Colonic mucosa (tissue), 4 donors: ENCODE measurements at places on chromosomes 5 and 9.

DNA sequence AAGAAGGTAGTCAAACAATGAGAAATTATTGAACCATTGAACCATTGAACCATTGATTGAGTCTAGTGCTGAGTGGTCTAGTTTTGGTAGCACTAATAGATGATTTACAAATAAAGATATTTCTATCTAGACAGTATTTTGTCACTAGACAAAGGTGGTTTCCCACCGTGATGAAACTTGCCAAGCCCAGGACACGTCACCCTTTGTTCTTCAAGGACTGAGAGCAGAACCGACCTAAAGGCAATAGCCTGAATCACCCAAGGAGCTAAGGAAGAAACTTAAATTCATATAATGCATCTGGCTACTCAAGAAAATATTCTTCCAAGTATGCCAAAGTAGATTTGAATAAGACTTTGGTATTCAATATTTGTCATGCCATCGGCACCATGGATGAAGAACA is 103.3 kb downstream of the ESM1 start:
- no peak for DNase-seq

DNA sequence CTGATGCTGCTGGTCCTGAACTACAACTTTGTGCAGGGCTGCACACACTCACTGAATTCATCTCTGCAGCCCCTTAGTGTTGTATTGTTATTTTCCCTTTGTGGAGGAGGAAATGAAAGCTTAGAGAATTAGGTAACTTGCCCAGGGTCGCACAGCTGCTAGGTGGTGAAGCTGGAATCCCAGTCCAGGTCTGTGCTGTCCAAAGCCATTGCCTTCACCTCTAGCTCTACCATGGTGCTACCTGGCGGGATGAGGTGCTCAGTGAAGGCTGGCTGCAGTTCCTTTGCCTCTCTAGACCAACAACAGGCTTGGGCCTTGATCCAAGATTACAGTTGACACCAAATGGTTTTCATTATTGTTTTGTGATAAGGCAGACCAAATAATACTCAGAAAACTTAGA is 177.8 kb upstream of the PITX1 start:
- peak; percentile 1 for DNase-seq

GRCh38 chr9:92917176-92917800 is 30.0 kb upstream of the FGD3 start:
- DNase-seq = no peak

- no peak for DNase-seq
Observed at GRCh38 chr5:133864711-133865110, 103.7 kb downstream of the C5orf15 start.

DNA sequence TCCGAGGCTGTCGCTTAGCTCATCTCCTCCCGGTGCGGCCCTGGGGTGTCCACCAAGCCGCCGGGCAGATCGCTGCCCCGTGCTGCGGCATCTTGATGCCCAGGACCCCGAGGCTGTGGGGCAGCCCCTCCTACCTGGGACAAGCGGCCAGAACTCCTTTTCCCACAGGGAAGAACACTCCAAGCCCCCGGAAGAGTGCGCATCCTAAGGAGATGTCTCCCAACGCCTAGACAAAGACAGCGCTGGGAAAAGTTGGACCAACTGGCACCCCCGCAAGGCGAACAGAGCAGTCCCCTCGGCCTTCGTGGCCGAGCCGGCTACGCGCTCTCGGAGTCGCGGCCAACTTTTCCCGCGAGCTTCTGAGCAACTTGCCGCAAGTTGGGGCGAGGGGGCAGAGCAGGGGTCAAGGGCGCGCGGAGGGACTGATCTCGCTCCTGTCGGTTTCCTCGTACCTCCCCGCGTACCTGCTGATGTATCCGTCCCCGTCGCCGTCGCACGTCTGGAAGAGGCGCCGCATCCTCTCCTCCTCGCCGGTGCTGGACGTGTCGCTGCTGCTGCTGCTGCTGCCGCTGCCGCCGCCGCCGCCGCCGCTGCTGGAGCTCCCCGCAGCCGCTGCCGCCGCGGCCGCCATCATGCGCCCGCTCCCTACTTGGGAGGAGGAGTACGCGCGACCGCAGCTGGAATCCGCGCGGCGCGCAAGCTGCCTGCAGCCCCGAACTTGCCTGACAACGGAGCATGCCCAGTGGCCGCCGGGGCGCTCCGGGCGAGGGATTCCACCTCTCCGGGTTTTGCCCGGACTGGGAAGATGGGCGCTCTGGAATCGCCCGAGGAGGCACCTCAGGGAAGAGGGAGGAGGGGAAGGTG is at the start of gene MCC:
Gene MCC, minus strand, starts transcription at position 673 of the 864 bp plus-strand sequence.
- DNase-seq = peak; percentile 76

- no peak for DNase-seq
Observed at GRCh38 chr5:150789450-150789849, 10.9 kb downstream of the SMIM3 start.

DNA sequence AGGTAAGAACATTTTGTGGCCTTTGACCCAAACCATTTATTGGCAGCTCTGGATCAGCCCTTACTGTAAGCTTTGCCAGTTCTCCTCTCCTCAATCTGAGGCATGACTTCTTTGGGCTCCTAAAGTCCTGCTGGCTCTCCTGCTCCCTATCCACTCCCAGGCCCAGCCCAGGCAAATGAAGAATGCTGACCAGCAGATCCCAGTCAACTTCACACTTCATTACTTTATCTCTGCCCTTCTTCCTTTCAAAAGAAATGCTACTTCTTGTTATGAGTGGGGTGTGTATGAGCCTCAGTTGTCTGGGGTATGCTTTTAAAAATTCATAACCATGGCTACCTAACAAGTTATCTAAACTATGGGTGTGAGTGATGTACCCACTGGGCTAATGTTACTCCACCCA is 479.6 kb downstream of the ACTL7B start:
- DNase-seq = no peak

- no peak for DNase-seq
Observed at GRCh38 chr9:94887721-94888120, 161.2 kb downstream of the AOPEP start.

DNA sequence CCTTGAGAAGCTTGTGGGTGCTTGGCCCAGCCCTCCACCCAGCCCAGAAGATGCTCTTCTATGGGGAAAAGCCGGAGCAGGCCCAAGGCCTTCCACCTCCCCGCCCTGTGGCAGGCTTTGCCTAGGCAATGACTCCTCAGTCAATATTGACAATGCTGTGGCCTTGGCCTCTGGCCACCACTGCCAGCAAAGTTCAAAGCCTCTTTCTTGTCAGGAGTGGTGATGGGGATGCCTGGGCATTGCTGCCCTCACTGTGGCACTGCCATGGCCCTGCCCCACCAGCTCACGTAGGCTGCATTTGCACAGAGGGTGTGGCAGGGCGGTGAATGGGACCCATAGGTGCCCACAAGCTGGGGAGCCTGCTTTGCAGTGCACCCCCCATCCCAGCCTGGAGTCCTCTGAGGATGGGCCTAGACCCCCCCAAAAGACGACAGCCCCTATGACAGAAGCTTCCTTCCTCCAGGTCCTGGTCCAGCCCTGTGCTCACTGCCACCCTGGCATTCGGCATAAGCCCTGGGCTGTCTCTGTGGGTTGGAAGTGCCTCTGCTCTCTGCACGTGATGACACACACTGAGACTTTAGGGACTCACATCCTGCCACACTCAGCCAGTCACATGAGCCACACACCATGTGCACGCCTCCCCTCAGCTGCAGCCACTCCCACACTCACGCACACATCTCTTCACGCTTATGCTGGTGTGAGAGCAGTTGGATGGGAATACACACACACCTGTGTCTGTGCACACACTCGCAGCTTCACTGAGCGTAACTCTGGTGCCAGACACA is 31.1 kb downstream of the MORN5 start:
- peak; percentile 60 for DNase-seq

DNA sequence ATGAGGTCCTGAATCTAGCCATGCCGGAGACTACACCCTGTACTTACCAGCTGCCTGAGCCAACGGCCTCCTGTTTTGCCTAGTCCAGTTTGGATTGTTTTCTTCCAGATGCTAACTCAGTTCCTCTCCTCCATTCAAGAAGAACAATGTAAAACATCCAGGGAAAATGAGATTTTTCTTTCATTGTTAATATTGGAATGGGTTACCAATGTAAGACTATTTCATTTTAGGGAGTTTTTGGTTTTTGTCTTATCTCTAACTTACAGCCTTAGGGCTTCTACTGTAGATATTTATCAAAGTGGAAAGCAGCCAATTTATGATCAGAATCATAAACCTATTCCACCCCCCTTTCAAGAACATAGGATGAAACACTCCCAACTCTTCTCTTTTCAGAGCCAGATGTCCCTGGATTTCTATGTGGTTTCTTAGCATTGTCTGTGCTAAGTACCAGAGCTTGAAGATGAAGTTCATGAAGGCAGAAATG is 3.5 kb upstream of the VDAC1 start:
- no peak for DNase-seq

- DNase-seq = no peak
Observed at GRCh38 chr9:35574578-35575122, 30.4 kb upstream of the TESK1 start.

GRCh38 chr5:5331848-5332247 is 90.6 kb upstream of the ICE1 start:
- no peak for DNase-seq

DNA sequence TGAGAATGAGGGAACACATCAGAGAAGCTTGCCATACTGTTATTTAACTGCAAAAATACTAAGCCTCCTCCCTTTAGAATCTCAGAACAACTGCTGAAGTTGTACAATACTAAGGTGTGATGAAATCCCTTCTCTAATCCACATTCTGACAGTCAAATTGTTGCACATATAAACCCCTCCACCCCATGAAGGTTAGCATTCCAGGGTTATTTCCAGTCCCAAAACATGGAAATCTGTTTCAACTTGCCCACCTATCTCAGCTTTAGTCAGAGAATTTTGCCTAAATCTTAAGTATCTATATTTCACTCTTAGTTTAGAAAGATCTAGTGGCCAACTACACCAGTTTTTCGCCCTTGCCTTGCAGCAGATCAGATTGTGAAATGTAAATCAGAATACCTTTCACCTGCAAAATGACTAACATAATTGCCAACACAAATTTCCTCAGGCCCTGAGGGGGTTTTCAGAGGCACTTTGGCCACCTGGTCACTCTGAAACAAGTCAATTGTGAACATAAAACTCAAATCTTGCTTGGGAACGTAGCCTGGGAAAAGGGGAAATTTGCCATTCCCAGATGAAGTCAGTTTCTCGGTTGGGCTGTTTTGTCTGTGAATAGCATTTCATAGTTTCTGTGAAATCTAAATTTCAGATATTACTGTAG is 93.9 kb downstream of the EFNA5 start:
- no peak for DNase-seq

DNA sequence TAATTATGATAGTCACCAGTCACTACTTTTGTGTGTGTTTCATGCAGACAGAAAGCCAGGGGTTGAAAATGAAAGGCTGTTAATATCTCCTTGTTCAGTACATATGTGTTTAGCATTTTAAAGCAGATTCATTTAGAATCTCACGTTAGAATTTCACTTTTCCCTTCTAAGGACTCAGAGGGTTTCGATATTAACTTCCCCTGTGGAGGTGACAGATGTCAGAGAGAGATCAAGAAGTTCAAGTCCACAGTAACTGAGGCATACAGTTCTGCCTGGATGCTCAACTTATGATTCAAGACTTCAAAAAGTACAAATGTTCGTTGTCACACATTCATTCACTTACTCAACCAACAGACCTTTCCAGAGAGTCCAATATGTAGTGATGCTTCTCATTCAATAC is 251.1 kb downstream of the EBF1 start:
- no peak for DNase-seq

GRCh38 chr5:56402266-56403220 is 169.4 kb upstream of the ANKRD55 start:
- DNase-seq = no peak

GRCh38 chr5:10461904-10462555 is 20.4 kb downstream of the ROPN1L start:
- DNase-seq = no peak

DNA sequence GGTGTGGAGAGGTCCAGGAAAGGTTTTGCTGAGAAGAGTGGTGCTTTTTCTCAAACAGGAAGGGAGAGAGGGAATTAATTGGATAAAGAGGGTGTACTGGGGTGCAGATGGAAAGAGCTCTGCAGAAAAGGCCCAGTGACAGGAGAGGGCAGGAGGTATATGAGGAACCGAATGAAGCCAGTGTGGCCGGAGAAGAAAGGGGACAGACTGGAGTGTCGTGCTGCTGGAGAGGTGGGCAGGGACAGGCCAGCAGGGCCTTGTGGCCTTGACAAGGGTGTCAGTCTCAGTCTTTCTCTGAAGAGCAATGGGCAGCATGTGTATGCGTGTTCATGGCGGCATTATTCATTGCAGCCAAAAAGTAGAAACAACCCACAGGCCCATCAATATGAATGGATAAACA is 48.1 kb downstream of the ARHGEF37 start:
- DNase-seq = no peak

DNA sequence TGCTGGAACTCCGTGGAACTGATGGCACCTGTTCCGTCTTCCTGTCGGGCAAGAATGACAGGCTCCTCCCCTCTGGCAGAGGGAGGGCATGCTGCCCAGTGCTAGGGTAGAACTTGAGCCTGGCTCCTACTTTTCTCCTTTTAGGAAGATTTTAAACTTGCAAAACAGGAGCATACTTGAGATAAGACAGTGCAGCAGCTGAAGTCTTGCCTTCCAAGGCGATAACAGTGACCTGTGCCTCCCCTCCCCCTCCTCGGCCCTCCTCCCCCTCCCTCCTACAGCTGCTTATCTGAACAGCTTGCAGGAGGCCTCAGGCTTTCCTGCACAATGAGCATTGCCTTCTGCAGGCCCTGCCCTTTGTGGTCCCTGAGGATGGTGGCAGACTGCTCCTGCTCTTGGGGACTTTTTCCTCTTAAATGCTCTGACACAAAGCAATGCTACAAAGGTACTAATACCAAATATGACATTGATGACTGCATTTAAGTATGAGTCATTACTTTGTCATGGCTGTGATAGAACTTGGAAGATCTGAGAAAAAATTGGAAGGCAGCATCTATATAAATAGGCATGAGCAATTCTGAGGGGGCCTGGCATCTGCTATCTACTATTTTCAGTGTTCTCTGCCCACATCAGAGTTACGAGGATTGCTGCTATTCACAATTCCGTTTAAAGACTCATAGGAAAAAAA is 2.0 kb downstream of the GADD45G start:
- peak; percentile 78 for DNase-seq

- no peak for DNase-seq
Observed at GRCh38 chr5:157106630-157107461, 2.0 kb downstream of the HAVCR2 start.

- no peak for DNase-seq
Observed at GRCh38 chr9:4196886-4197285, 103.0 kb downstream of the GLIS3 start.

- no peak for DNase-seq
Observed at GRCh38 chr5:176727528-176727900, 80.2 kb downstream of the TSPAN17 start.

GRCh38 chr5:54981928-54982327 is 3.5 kb downstream of the ESM1 start:
- no peak for DNase-seq
